Activated gamma-delta T cell treated with anti-CD3 and anti-CD28 coated beads, Interleukin-2, amount 50 U/mL, for 16 hours (primary cell): ENCODE measurements at places on chromosomes 6 and 20.

- no peak for DNase-seq
Measured at GRCh38 chr20:58747211-58747610, 54.6 kb downstream of the NPEPL1 start.

- DNase-seq: no peak
Measured at GRCh38 chr6:131900231-131900630, 50.9 kb downstream of the CCN2 start.

- DNase-seq: no peak
Measured at GRCh38 chr6:169976301-169977081, 225.1 kb downstream of the ERMARD start.

- DNase-seq: no peak
Measured at GRCh38 chr6:30915591-30915946, 1.5 kb downstream of the VARS2 start.

DNA sequence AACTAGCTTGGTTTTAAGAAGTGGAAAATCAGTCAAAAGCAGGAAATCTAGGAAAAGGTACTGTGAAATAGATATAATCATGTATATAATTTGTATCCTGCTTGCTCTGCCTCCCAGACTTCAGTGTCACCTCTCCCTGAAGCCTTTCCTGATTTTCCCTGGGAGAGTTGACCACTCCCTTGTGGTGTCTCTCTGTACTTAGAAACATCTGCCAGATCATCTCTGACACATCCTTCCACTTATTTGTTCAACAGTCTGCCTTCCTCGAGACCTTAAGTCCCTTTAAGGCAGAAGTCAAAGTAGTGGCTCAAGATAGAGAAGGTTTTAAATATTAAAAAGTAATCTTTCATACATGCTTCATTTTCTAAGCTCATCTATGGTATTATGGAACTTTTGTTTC is 236.5 kb downstream of the CDKAL1 start:
- DNase-seq: no peak

DNA sequence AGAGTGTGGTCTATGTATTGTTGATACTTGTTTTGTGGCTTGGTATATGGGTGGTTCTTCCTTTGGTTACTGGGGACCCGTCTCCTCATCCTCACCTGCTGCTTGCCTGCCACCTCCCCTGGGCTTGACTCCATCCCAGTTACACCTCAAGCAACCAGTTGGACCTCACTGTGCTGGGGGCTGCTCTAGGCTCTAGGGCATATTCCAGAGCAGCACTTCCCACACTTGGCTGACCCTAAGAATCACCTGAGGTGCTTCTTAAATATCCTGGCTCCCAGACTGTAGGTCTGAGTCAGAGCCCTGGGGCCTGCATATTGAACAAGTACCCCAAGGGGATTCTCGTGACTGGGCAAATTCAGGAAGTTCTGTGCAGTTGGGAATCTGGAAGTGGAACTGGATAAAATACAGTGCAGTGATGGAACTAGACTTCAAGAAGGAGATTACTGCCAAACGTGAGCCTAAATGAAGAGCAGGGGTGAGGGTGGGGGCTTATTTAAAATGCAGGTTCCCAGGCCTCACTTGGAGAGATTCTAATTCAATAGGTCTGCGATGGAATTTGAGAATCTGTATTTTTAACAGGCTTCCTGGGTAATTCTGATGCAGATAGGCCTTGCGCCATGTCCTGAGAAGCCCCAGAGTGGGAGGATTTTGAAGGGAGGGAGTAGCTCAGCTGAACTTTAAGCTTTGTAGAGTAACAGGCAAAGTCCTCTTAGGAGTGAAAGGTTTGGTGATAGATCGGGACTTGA is 7.6 kb downstream of the SPATS1 start:
- no peak for DNase-seq

DNA sequence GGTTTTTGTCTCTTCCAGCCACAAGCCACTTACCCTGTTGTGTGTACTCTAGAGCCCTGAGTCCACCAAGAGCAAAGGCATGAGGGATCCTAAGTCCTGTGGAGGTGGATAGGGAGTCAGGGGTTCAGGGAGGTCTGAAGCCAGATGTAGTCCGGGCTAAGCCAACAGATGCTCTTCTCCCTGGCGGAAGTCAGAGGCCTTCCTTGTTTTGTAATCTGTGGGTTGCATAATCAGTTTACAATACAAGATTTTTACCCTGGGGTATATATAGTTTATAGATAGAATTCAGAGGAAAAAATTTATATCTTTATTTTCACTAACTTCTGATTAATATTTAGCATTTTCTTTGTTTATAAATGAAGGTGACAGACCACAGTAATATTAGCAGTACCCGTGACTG is 9.2 kb downstream of the LAMP5 start:
- DNase-seq: no peak

GRCh38 chr6:150204705-150205472 is 62.0 kb downstream of the PPP1R14C start:
- no peak for DNase-seq

GRCh38 chr20:2507875-2508630 is 662 bp downstream of the ZNF343 start:
- DNase-seq: no peak

DNA sequence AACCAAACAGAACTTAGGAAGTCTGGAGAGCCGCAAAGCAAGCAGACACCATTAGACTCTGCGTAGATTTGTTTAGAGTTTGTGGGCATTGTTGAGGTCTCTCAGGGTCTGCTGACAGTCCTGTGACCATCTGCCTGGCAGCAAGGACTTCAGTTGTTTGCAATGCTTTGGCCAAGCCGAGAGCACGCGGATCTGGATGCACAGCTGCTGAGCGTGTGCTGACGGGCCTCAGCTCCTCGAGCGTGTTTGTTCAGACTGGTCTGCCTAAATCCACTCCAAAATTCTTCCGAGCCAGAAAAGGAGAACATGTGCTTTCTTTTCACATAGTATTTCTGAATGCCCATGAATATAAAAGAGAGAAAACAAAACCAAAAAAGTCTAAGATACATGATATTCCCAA is 159.0 kb downstream of the ZNF217 start:
- no peak for DNase-seq

DNA sequence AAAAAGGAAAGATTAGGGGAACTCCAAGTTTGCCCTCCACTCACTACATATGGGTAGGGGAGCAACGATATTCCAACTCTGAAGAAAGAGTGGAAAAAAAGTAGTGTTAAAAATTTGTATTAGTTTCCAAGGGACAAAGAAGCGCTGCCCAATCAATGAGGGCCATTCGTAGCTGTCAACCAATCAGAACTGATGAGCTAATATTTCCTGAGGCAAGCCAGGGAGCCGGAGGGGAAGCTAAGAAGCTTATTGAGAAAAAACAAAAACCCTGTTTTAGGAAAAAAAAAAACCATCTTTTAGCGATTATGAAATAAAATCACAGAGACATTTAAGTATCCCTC is 59.5 kb downstream of the TRIM38 start:
- no peak for DNase-seq

GRCh38 chr20:44596010-44596409 is 13.6 kb downstream of the PKIG start:
- no peak for DNase-seq

DNA sequence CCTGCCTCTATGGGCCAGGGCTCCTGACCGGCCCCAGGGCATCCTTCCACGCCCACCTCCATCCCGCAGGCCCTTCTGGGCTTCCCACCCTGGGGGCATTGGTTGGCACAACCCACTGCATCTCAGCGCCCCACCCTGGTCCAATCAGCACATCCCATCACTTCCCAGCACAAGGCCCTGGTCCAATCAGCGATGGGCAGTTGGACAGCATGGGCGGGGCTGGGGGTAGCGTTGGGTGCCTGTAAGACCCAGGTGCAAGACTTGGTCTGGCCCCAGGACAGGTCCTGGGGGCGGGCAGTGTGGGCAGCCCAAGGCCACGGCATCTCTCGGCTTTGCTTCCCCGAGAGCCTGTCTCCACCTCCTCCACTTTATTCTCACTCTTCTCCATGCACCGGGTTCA is 298.5 kb downstream of the BMP7 start:
- no peak for DNase-seq

GRCh38 chr20:6866741-6867140 is 99.3 kb downstream of the BMP2 start:
- no peak for DNase-seq

- no peak for DNase-seq
Measured at GRCh38 chr6:8570256-8570920, 135.0 kb upstream of the SLC35B3 start.

DNA sequence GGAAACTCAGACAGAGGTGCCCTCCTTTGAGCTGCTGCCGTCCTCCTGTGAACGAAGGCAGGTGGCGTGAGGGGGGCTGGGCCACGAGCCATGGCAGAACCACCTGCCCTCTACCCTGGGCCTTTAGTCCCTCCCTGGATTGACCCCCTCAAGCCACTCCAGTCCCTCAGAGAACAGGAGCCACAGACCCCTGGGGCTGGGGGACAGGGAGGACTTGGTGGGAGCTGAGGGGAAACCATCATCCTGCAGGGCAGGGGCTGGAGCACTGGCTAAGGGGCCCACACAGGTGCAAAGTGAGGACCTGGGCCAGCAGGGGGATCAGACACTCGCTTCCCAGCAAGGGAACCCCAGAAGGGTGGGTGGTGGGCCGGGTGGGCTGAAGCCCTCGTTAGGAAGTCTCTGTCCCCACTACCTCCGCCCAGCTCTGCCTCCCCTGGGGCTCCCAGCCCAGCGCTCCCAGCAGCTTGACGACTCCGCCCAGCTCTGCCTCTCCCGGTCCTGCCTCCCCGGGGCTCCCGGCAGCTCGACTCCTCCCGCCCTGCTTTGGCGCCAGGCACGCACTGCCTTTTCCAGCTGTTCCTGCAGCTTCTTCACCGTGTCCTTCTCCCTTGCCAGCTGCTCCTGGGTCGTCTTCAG is 44.4 kb downstream of the DSTN start:
- DNase-seq: no peak

DNA sequence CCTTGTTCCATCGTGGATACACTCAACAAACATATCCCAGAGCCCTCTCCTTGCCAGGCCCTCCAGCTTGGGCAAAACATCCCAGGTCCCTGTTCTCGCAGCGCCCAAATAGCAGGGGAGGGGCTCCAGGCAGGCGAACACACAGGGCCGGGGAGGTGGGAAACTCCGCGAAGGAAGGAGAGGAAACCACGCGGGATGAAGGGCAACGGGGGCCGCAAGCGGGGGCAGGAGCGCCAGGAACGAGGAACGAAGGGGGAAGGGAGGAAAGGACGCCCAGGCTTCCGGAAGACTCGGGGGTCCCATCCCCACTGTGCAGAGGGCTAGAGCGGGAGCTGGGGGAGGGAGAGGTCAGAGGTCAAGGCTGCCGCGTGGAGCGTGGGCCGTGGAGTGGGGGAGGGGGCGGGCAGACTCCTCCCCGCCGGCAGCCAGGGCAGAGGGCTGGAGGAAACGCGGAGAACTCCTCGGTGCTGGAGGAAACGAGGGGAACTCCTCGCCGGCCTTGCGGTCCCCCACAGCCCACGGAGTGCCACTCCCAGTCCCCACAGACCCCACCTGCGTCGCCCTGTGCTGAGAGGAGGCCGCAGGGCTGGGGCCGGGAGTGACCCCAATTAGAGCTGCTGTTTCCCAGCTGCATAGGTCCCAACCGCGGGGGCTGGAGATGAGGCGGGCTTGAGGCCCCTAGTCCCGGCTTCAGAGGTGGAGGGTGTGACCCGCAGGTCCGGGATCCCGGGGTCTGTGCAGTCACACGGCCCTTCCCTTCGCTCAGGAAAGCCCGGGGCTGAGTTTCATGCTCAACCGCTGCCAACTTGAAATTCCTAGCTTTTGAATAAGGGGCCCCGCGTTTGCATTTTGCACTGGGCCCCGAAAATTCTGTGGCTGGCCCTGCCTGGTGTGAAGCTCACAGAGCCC is 1.2 kb upstream of the RBM38 start:
- peak; percentile 50 for DNase-seq

DNA sequence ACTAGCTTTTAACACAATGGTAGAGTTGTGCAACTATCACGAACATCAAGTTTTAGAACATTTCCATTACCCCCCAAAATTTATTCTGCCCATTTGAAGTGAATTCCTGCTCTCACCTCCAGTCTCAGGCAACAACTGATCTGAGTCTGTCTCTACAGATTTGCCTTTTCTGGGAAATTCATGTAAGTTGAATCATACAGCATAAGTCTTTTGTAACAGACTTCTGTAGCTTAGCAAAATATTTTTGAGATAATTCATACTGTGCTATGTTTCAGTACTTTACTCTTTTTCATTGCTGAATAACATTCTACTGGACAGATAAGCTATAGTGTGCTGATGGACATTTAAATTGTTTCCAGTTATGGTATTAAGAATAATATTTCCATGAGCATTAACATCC is 447.3 kb upstream of the GJE1 start:
- no peak for DNase-seq

DNA sequence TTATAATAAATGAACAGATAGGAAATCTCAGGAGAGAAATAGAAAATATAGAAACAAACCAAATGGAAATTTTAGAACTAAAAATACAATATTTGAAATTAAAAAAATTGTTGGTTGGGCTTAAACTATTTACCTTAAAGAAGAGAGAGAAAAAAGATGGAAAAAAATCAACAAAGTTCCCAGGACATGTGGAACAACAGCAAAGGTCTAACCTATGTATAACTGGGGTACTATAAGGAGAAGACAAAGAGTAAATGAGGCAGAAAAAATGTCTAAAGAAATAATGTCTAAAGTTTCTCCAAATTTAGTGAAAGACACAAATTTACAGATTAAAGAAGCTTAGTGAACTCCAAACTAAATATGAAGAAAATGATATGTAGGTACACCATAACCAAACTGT is 41.1 kb upstream of the ZBTB24 start:
- no peak for DNase-seq

- DNase-seq: no peak
Measured at GRCh38 chr6:7449018-7449417, 59.4 kb downstream of the RIOK1 start.

DNA sequence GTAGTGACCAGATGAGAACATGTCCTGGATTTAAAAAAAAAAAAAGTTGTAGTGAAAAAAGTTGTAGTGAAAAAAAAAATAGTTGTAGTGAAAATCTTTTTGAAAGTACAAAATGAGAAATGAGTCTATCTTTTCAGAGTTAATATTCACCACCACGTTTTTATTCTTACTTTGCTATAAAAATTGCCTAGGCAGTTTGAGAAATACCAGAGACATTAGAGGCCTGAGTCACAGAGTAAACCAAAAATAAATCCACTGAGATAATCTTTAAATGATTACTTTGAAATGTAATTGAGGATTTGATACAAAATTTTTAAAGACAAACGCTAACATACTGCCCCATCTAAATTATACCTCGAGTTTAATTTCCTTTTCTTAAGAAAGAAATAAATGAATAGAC is 101.2 kb upstream of the TIAM2 start:
- no peak for DNase-seq

DNA sequence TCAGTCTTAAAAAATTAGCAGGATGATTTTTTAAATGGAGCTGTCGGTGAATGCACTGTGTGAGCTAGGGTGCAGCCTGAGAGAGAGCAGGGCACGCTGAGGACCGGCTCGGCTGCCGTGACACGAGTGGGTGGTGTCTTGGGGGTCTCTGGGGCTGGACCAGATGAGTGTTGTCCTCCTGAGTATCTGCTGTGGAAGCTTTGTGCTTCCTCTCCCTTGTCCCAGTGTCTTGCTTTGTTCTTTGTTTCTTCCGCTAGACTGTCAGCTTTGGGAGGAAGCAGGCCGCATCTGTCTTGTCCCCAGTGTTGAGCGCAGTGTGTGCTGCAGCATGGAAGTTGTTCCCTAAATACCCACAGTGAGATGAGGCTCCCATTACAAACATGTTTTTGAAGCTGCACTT is 89.4 kb downstream of the RTN4IP1 start:
- DNase-seq: no peak

- no peak for DNase-seq
Measured at GRCh38 chr6:110886555-110887167, 12.1 kb downstream of the AMD1 start.

- DNase-seq: no peak
Measured at GRCh38 chr6:76553256-76553655, 480.8 kb upstream of the IMPG1 start.
